HT1080 (cell line): ENCODE measurements at places on chromosomes 7 and 10.

GRCh38 chr10:10403762-10404161 is 613.9 kb upstream of the CELF2 start:
- no peak for DNase-seq

DNA sequence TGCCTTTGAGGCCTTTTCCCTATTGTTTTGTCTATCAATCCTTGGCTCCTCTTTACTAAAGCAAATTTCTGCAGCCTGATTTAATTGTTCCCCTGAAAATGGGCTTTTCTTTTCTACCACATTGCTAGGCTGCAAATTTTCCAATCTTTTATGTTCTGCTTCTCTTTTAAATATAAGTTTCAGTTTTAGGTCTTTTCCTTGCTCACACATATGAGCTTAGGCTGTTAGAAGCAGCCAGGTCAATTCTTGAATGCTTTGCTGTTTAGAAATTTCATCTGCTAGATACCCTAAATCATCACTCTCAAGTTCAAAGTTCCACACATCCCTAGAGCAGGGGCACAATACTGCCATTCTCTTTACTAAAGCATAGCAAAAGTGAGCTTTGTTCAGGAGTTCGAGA is 159.6 kb downstream of the ARL4A start:
- DNase-seq, result no peak

- no peak for DNase-seq
Measured at GRCh38 chr7:24939416-24939815, 40.6 kb downstream of the OSBPL3 start.

DNA sequence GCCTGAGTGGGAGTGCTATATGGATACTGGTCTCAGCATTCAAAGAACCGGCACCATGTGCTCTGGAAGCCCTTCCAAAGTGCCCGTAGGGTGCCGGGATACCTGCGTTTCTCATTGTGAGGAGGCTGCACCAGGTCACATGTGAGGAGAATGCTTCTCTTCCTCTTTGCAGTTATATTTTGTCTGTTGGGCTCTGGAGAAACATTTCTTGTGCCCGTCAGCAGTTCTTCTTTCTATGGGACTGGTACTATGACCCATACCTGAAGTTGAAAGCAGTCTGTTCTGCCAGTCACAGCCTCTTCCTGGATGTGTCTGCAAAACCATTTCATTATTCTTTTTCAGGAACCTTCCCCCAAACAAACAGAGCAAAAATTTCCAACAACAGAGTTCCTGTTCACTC is 465.0 kb downstream of the SUGCT start:
- no peak for DNase-seq

DNA sequence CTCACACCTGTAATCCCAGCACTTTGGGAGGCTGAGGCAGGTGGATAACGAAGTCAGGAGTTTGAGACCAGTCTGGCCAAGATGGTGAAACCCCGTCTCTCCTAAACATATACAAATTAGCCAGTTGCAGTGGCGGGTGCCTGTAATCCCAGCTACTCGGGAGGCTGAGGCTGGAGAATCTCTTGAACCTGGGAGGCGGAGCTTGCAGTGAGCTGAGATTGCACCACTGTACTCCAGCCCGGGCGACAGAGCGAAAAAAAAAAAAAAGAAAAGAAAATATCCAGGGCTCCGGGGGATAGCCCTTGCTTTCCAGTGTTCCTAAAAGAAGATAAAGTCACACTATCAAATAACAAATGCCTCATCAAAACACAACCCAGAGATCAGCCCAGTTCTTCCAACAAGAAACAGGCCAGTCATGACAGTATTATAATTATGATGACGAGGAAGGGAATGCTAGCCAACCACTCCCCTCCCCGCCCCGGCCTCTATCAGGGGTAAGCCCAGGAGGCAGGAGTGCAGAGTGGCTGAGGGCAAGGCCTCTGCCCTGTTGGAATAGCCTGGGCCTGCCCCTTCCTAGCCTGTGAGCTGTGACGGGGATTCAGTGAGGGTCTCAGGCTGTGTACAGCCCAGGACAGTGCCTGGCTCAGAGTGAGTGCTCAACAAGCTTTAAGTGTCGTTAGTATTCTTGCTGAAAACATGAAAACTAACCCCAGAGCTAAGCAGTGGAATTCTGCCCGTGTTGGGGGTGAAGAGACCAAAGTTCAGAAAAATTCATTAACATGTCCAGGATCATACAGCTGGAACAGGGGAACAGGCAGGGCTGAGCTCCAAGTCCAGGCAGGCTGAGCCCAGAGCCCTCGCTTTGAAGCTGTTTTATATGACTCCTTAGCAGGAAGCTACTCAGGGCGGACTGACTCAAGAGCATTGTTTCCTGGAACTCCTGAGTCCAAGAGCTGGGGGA is 54.3 kb downstream of the FAM241B start:
- DNase-seq, result no peak

DNA sequence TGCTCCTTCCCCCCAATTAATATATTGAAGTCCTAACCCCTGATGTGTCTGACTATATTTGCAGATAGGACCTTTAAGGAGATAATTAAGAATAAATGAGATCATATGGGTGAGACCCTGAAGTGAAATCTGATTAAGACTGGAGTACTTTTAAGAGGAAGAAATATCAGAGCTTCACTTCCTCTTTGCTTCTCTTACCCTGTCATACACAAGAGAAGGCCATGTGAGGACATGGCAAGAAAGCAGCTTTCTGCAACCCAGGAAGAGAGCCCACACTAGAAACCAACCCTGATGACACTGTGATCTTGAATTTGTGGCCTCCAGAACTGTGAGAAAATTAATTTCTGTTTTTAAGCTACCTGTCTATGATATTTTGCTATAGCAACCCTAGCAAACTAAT is 44.2 kb downstream of the JMJD1C start:
- DNase-seq, result no peak

DNA sequence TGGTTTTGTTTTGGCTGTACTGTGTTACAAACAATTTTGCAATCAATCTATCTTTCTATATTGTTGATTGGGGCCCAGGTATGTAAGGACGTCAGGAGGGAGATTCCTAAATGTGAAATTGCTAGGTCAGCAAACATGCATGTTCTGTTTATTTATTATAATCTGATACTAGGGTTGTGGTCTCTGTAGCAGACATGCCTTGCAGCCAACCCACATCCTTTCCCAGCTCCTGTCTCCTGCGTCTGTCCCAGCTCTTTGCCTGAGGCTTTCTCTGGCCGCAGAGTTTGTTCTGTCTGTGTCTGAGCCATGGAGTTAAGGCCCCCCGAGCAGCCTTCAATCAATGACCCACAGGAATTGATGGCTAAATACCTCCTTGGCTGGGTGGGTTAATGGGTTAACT is 124.0 kb upstream of the ZEB1 start:
- DNase-seq, result no peak

GRCh38 chr10:110651044-110651958 is 7.2 kb downstream of the RBM20 start:
- peak; percentile 90 for DNase-seq

DNA sequence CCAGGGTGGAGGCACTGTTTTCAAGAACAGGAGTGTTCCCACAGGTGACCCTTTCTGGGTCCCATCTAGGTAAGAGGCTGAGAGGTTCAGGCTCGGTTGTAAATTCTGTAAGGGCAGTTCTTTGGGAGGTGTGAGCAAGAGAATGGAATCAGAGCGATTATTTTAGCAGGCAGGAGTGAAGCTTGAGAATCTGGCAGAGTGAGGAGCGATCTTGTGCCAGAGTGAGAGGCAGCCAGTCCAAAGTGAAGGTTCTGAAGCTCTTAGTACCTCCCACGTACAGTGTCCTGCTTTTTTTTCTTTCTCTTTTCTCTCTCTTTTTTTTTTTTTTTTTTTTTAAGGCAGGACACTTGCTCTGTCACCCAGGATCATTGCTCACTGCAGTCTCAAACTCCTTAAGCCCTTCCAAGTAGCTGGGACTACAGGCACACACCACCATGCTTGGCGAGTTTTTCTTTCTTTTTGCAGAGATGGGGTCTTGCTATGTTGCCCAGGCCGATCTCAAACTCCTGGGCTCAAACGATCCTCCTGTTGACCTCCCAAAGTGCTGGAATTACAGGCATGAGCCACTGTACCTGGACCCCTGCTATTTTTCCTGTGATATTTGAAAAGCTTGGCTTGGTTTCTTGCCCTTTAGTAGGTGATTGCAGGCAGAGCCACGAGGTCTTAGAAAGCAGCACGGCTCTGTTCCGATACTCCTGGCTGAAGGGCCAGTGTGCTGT is 10.9 kb downstream of the POR start:
- DNase-seq, result no peak

GRCh38 chr10:30368065-30368718 is 19.1 kb upstream of the MTPAP start:
- DNase-seq, result no peak

DNA sequence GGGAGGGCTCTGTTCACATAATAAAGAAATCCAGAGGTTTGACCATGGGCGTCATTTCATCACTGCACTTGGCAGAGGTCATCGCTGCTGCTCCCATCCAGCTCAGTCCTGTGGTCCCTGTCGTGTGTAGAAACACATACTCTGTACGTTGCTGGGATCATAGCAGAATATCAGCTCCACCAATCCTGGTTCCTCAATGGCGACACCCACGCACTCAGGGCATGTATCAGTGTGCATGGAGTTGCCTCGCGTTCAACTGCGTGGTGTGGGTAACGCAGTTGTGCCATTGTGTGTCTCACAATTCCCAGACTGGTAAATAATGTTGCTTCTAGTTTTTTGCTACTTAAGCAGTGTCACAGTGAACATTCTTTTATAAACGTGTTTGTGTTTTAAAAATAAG is 111.1 kb downstream of the LHPP start:
- no peak for DNase-seq

DNA sequence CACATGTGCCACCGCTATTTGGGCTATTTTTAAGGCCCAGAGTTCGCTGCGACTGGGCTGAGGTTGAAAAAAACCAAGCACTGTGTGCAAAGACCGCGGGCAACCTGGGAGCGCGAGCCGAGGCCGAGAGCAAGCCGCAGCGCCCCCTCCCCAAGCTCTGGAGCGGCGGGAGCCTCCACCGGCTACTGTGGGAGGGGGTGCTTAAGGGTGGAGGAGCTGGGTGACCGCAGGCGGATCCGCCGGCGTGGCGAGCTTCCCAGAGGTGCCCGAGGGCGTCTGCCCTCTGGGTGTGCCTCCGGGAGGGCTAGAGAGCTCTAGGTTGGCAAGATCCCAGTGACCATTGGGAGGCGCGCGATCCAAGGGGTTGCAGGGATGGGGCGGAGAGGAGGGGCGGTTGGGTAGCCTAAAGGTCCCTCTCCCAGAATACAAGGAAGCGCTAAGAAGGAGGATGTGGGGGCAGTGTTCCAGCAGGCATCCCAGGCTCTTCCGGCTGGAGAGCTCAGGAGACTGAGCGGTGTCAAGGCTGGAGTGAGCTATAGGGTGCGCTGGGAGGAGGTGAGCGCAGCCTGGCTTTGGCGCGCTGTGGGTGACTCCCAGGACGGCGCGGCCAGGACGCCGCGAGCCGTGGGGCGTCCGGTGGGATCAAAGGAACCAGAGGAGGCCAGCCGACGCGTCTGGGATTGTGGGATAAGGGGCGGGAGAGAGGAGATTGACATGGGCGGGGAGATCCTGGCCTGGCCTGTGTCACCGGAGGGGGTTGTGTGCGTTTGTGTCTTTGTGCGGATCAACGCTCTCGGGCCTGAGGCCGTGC is 8.0 kb downstream of the DLX5 start:
- peak; percentile 57 for DNase-seq

- no peak for DNase-seq
Measured at GRCh38 chr10:12350925-12351324, 1.6 kb downstream of the CAMK1D start.

- DNase-seq, result no peak
Measured at GRCh38 chr10:27399871-27400270, 104.2 kb upstream of the RAB18 start.

GRCh38 chr7:3285652-3286051 is 15.4 kb upstream of the SDK1 start:
- DNase-seq, result no peak

- peak; percentile 95 for DNase-seq
Measured at GRCh38 chr7:27453702-27454405, 208.8 kb downstream of the HIBADH start.

DNA sequence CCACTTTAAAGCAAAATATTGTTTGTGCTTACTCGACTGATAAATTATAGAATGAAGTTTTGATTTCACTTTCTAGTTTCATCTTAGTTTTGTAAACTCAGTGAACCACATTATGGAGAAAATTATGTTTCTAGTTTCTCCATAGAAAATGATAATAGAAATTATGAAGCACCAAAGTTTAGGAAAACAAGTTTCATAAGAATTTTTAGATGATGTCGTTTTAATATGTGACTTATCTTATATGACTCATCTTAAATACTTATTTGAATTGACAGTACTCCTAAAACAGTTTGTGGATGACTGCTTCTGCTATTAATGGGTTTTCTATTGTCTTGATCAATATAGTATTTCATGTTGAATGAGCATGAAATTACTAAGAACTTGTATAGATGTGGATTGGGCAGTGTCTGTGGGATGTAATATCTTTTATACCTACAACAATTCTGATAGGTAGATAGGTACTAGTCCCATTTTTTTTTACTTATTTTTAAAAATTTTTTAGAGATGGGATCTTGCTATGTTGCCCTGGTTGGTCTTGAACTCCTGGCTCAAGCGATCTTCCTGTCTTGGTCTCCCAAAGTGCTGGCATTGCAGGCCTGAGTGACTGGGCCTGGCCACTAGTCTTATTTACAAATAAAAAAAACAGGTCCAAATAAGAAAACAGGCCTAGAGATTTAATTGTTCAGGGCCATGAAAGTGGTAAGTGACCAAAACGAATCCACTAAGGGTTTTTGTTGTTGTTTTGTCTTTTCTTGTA is 3.7 kb downstream of the HBP1 start:
- no peak for DNase-seq

GRCh38 chr7:154837622-154838021 is 165.3 kb downstream of the PAXIP1 start:
- no peak for DNase-seq
